Stimulated activated CD8-positive, alpha-beta memory T cell treated with anti-CD3 and anti-CD28 coated beads, Interleukin-4, amount 100 ng/mL, for 1 hour (primary cell): ENCODE measurements at places on chromosomes 4 and X.

- DNase-seq = no peak
Measured at GRCh38 chrX:119036107-119037029, 36.4 kb upstream of the CT47C1 start.

GRCh38 chrX:77572322-77572721 is 125.1 kb downstream of the FGF16 start:
- no peak for DNase-seq

- DNase-seq = no peak
Measured at GRCh38 chr4:94968493-94968892, 210.7 kb downstream of the BMPR1B start.

DNA sequence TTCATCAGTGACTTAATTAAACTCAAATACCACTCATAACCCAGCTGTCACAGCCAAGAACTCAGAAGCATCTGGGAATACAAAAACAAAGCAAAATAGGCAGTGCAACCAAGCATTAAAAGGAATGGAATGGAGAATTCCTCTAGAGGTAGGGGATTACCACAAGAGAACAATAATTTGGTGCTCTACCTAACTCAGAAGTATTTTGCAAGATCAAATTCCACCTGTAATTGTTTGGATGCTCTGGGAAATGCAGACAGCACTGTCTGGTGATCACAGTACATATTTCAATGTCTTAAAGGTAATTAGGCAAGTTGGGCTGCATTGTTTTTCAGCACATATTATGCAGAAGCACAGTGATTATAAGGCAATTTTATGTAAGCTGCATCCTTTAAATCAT is 547.5 kb downstream of the TRAM1L1 start:
- no peak for DNase-seq

DNA sequence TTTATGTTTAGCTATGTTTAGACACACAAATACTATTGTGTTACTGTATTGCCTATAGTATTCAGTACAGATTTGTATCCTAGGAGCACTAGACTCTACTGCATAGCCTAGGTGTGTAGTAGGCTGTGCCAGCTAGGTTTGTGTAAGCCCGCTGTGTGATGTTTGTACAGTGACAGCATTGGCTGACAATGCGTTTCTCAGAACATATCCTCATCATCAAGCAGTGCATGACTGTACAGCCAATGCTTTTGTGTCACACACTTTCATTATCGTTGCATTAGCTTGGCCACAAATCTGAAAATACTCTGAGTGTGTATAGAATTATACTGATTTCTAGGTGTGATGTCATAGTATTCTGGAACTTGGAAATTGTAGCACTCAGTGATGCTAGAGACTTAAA is 63.4 kb downstream of the CLDN34 start:
- DNase-seq = no peak

DNA sequence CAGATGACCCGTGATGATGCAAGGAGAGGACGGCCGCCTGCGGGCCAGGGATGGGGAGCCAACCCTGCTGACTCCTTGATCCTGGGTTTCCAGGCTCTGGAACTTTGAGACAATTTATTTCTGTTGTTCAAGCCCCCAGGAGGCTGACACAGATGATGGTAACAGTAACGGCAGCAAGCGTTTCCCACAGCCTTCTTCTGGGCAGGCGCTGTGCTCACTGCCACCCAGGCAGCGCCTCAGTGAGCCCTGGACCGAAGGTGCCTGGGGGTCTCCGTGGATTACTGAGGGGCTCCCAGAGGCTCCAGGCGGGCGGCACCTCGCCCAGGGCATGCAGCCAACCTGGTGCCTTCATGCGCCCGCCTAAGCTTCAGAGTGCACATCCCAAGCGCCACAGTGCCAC is 103.9 kb upstream of the AFAP1 start:
- no peak for DNase-seq

DNA sequence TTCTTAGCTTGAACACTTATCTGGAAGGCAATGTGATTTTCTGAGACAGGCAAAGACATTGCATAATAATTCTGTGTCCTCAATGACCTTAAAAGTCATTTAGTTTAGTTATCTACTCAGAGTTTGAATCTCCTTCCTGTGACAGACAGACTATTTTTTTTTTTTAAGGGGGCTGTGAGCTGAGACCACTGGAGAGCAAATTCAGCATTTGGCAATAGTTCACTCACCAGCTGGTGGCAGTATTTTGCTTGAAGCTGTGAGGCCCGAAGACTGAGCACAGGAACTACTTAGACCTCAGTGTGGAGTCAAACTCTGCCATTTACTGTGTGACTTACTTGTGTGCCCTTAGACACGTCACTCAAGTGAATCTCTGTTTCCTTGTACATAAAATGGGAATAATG is 22.9 kb upstream of the CPE start:
- DNase-seq = no peak

- no peak for DNase-seq
Measured at GRCh38 chr4:664713-665231, 9.3 kb downstream of the ATP5ME start.

- no peak for DNase-seq
Measured at GRCh38 chr4:149897783-149898182, 82.1 kb upstream of the IQCM start.
